ENCODE measurements at places on chromosomes 6 and 20.

DNA sequence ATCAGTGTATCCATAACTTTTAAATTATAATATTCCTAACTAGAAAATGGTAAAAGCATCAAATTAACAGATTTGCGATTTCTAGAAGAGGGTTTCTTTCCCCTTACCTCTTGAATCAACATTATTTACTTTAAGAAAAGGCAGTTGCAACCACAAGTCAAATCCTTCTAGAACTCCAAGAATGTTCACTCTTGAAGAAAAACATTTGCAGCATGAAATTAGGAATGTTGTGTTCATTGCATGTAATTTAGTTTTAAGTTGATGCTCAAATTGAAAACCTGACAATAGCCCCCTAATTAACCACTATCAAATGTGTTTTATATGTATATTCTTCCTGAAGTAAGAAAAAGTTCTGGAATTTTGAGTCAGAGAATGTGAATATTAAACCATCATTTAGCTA is 2.3 kb upstream of the REV3L start:
- no peak for DNase-seq

DNA sequence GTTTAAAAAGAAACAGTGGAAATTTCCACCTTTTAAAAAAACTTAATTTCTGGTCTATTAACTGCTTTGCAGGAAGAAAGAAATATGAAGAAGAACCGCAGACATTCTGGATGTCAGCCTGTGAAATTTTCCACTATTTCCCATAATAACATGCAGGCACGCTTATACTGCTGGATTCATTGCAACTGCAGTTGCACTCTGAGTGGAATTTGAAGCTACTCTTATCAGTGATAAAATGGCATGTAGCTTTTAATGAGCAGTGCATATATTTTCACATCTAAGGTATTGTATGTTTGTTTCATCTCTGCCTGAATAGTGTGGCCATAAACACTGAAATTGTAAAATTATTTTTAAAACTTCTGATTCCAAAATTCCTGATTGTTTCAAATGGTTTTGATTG is 28.2 kb downstream of the NCOA3 start:
- no peak for DNase-seq

DNA sequence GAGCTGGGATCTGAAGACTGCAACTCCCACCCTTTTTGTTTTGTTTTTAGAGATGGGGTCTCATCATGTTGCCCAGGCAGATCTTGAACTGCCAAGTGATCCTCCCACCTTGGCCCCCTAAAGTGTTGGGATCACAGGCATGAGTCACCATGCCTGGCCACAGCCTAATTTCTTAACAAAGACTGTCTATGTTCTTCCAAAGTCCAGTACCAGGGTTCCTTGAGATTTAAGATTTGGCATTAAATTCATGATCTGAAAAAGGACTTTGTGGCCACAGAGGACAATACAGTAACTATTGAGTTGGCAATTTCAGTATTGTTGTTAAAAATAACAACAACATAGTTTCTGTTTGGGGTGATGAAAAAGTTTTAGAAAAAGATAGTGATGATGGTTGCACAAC is 28.7 kb upstream of the BEND3 start:
- DNase-seq: no peak

- no peak for DNase-seq
Observed at GRCh38 chr20:17594443-17594842, 24.6 kb downstream of the DSTN start.

DNA sequence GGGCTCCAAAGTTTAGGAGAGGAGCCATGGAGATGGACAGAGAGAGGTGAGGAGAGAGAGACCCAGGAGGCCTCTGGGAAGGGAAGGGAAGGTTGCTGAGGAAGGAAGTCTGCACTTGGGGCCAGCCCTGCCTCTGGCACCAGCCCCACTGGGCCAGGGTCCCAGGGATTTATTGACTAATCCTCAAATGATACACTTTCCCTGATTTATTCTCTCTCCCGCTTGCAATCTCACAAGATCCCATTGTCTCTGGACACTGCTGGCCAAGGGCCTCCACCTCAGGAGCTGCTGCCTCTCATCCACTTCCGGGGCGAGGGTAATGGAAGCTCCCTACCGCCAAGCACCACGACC is 43.6 kb upstream of the FOXP4 start:
- no peak for DNase-seq

- DNase-seq: no peak
Observed at GRCh38 chr6:156160795-156161165, 616.4 kb upstream of the ARID1B start.

GRCh38 chr6:160301339-160301738 is 42.7 kb upstream of the SLC22A2 start:
- DNase-seq: no peak

- DNase-seq: no peak
Observed at GRCh38 chr6:163863565-163863964, 449.0 kb downstream of the QKI start.

GRCh38 chr6:6711832-6712448 is 123.4 kb downstream of the LY86 start:
- DNase-seq: no peak

DNA sequence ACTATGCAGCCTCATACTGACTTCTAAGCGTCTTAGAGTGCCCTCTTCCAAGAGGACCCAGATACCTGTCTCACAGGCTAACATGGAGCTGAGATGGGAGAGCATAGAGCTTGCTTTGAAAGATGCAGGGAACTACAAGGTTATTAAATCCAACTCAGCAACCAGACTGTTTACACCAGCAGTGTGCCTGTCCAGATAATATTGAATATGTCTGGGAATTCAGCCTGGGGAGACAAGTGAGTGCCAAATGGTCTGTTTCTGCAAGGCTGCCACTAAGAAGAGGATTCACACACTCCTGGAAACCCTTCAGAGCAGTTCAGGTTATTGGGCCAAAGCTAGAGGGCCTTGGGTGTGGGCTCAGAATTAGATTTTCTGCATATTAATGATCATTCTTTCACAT is 547.8 kb downstream of the PTPRT start:
- DNase-seq: no peak

DNA sequence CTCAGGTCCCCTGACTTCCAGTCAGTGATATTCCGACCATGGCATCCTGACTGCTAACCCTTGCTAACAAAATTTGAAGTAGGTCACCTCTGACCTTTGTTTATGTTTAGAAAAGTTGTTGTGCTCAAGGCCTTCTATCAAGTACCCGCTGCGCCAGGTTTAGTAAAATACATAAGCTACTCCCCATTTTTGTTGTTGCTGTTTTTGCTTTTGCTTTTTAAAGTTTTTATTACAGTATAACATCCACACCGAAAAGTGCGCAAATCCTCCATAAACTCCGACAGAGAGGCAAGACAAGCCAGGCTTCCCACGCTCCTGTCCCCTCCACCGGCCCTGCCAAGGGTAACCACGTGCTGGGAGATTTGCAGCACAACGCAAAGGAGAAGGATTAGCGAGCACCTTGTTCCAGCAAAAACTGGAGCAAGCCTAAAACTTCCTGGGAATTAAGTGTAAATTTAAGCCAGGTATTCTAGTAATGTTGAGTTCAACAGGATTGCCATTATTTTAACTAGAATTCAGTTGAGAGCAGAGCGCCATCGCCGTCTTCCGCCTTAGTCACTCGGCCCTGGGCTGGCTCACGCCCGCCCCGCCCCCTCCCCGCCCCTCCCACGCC is 17.8 kb upstream of the HMGN4 start:
- no peak for DNase-seq

GRCh38 chr6:47413752-47414422 is 63.7 kb upstream of the CD2AP start:
- DNase-seq: peak; percentile 5
